ENCODE measurements at places on chromosomes 11 and 22.

DNA sequence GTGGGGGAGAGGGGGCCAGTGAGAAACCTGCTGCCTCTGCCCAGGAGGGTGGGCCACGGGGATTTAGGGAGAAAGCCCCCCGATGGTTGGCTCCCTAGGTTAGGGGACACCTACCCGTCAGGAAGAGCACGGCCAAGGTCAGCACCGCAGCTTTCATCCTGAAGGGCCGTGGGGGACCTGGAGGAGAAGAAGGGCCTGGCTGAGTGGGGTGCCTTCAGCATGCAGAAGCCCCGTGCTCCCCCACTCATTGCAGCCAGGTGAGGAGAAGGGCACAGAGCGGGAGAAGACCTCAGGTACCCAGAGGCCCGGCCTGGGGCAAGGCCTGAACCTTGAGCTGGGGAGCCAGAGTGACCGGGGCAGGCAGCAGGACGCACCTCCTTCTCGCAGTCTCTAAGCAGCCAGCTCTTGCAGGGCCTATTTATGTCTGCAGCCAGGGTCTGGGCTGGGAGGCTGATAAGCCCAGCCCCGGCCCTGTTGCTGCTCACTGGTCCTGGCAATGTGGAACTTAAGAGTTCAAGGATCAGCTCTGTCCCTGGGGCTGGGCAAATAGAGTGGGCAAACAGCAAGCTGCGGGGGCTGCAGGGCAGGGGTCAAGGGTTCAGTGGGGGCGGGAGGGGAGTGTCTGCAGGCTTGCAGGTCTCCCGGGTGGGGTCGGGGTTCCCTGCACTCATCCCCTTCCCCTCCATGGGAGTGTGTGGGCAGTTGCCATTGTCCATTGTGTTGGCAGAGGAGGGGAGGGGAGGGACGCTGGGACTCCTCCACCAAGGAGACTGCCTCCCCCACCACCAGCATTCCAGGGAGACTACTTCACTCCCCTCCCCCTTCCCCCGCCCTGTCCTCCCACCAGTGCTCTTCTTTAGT lies at the start of gene APOA1:
TSS of gene APOA1 (minus strand) at position 392 of the 861 bp plus-strand sequence. CDS start at position 157, 235 bp downstream.
- no peak for DNase-seq

DNA sequence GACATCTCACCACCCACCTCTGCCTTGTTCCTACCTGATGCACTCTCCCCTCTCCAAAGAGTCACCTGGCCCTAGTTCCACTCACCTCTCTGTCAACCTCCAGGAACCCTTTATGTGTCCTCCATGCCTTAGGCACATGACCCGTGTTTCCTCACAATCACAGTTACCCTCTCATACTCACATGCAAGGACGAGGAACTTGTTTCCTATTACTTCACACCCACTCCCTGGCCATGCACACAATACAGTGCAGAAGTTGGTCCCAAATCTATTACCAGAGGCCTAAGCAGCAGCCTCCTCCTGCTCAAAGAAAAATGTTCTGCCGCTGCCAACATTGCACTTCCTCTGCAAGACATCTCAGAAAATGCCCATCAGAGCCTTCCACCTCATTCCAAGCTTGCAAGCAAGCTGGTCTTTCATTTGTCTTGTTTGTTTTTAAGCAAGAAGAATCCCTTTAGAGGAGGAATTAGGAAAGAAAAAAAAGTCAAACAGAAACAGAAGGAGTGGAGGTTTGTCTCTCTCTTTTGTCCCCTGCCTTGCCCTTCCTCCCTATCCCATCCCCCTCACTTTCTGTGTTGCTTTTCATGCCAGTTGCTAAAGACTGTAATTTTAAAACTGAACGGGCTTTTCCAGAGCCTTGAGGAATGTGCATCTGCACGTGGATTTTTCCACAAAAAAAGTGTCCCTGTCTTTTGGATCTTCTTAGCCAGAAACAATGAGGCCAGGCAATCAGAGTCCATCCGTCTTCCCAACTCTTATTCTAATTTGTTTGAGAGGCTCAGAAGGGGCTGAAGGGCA lies 63.4 kb downstream of the KCNJ1 start:
- no peak for DNase-seq

- DNase-seq = no peak
Observed at GRCh38 chr11:32894149-32894827, 1.7 kb downstream of the QSER1 start.

GRCh38 chr11:72493426-72494108 lies 59.2 kb upstream of the CLPB start:
- no peak for DNase-seq

GRCh38 chr11:134429106-134429505 lies 17.1 kb upstream of the B3GAT1 start:
- no peak for DNase-seq

GRCh38 chr11:127000291-127000968 lies at the start of gene KIRREL3:
TSS of gene KIRREL3 (minus strand) at chr11:127000770.
- DNase-seq = no peak

DNA sequence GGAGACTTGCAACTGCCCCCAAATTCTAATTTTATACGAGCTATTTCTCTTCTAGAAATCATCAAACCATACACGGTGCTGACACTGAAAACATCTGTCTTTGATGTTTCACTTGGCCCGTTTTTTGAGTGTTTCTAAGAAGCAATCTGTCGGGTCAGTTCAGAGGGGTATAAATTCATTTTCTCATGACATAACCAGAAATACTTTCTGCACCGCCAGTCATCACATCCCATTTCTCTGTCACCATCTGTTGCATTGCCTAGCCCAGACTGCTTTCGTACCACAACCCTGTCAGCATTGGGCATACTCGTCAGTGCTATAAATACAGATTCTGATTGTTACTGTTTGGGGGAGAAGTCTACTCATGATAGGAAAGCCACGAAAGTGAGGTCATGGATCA lies 63.1 kb upstream of the CCDC90B start:
- DNase-seq = no peak

DNA sequence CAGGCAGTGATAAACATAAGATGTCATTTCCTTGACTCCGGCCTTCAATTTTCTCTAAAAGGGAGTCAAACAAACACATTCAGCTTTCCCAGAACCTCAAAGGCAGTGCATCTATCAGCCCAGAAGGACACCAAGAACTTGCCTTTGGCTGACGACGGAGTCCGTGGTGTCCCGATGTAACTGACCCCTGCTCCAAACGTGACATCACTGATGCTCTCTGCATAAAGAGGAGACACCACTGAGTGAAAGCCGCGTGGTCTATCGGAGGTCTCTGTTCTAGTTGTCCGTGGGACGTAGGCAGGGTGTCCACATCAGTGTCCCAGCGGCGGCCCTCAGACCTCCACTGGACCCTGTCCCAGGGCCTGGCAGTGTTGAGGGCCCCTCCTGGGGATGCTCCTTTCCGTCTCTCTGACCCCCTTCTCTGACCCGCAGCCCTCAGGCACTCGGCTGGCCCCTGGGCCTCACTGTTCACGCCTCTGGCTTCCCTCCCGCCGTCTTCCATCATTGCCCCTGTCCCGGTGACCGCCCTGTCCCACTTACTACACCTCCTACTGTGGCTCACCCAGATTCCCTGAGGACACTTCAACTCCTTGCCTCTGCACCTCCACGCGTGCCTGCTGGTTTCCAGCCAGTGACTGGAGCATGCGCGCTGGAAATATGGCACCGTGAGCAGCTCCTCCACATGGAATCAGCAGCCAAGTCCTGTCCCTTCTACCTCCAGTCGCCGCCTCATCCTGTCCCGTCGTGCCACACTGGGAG lies 70.4 kb downstream of the NCAPD3 start:
- no peak for DNase-seq

- DNase-seq = no peak
Observed at GRCh38 chr11:11998091-11998781, 10.2 kb downstream of the DKK3 start.

GRCh38 chr22:29154364-29155048 lies 51.2 kb upstream of the EMID1 start:
- DNase-seq = peak; percentile 56

DNA sequence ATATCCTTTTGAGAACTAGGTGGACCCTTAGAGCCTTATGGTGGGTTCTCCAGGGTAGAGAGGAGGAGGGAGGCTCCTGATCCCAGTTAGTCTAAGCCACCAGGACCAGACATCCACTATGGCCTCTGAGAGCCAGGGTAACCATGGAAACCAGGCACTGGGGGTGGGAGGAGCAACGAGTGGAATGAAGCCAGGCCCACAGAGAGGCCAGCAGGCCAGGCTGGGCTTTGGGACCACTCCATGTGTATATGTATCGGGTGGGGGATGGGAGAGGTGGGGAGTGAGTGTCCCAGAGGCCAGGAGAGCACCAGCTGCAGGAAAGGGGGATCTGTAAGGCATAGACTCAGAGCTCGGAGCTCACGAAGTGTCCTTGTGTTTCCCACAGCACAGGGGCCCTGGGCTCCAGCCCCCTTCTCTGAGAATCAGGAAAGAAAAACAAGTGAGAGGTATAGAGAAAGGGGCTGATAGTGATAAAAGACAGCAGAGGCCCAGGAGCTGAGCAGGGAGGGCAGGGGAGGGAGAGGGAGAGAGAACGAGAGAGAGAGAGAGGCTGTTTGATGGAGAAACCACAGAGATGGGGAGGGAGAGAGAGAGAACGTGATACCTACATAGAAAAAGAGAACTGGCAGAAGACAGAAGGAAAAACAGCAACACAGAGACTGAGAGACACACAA lies 15.5 kb upstream of the TSPAN18 start:
- no peak for DNase-seq

DNA sequence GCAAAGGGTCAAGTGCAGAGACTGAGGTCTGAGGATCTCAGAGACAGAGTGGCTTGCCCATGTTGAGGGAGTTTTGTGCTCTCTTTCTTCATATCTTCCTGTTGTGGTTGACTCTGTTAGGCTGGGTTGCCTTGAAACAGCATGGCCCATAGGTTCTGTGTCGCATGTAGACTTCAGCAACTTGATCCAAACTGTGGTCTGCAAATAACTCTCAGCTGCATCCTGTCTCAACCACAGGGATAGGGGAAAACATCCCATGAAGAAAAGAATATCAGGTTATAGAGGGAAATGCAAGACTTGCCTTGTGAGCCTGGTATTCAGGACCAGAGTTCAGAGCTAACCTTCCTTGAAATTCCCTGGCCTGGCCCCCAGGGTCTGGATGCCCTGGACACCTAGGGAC lies 69.4 kb downstream of the FLI1 start:
- DNase-seq = no peak

DNA sequence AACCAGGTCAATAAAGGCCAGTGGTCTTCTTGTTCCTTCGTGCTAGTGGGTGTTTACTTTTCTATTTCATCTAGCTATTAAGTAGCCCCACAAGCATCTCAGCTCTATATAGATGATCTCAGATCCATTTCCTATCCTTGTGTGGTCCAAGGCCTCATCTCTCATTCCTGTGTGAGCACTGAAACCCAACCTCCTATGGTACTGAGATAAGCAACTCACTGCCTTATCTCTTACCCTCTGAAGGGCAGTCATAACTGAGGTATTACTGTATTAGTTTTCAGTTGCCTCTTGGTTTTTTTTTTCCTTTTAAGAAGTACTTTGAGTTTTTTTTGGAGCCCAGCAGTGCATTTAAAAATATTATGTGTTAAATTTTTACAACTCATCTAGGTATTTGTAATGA lies 28.3 kb downstream of the ACER3 start:
- no peak for DNase-seq

GRCh38 chr11:83097429-83098075 lies 25.9 kb upstream of the RAB30 start:
- DNase-seq = no peak

GRCh38 chr22:32839831-32840584 lies 38.5 kb downstream of the TIMP3 start:
- DNase-seq = no peak

- DNase-seq = no peak
Observed at GRCh38 chr11:118058311-118059245, 18.3 kb upstream of the TMPRSS4 start.

DNA sequence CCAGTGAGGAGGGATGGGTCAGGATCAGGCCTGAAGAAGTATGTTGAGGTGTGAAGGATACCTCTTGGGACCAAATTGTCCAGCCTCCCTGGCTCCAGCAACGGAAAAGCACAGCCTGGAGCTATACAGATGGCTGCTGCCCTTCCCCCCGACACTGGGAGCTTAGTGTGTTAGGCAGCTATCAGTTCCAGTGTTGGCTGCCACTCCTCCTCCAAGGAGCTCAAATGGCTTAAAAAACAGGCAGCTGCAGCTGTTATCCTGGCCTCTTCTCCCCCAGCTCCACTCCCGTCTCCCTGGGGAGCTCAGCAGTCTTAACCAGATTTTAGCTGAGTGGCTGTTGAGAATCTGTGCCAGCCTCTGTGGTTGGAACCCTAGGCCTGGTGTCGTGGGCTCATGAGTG lies 225.0 kb downstream of the JRKL start:
- no peak for DNase-seq

DNA sequence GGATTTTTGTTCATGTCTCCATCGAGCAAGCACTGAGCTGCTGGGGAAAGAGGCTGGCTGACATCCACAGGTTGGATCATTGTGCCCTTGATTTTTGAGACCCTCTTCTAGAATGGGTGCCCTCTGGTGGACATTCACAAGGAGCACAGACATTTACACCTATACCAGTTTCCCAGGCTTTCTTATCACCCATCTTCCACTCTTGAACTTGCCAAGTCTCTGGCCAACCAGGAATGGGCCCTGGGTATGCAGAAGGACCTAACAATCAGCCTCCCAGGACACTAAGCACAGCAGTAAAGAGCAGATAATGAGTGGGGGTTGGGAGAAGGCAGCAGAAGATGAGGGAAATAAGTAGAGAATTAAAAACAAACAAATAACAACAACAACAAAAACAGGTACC lies 5.7 kb upstream of the INTS4 start:
- DNase-seq = peak; percentile 26

DNA sequence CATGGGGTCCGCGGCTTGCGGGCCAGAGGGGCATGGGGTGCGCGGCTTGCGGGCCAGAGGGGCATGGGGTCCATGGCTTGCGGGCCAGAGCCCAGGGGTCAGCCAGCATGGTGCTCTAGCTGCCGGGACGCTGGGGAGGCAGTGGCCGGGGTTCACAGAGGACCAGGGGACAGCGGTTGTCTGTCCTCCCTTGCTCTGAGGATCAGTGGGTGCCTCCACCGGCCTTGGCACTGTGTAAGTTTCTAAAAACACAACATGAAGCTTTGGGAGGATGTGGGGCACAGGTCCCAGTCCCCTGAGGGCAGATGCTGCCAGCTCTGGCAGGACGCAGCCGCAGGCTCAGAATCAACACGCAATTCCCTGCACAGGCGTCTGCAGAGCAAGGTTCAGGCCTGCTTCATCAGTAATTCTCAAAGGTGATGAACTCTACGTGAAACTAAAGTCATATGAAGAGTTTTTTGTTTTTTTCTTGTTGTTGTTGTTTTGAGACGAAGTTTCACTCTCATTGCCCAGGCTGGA lies 3.0 kb downstream of the MLC1 start:
- DNase-seq = no peak

DNA sequence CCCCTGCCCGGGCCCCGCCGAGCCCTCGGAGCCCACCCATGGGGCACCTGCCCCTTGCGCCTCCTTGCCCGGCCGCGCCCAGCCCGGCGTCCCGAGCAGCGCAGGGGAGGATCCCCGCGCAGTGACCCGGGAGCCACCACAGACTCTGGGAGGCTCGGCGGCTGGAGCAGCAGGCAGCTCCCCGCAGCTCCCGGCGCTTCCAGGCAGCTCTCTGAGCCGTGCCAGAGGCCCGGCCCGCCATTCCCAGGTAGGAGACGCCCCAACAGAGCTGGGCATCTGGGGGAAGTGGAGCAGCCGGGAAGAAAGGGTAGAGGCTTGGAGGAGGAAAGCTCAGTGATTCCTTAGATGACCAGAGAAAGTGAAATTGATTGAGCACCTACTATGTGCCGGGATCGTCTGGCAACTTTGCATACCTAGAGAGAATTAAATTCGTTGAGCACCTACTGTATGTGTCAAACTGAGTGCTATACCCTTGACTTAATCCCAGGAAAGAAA lies 670 bp downstream of the RASD2 start:
- DNase-seq = no peak

- DNase-seq = no peak
Observed at GRCh38 chr11:10650630-10651029, 42.9 kb downstream of the IRAG1 start.

Measured in activated naive CD4-positive, alpha-beta T cell treated with anti-CD3 and anti-CD28 coated beads, Interleukin-2, amount 50 U/mL, for 16 hours (primary cell).